ENCODE measurements at places on chromosomes 1 and 21.

DNA sequence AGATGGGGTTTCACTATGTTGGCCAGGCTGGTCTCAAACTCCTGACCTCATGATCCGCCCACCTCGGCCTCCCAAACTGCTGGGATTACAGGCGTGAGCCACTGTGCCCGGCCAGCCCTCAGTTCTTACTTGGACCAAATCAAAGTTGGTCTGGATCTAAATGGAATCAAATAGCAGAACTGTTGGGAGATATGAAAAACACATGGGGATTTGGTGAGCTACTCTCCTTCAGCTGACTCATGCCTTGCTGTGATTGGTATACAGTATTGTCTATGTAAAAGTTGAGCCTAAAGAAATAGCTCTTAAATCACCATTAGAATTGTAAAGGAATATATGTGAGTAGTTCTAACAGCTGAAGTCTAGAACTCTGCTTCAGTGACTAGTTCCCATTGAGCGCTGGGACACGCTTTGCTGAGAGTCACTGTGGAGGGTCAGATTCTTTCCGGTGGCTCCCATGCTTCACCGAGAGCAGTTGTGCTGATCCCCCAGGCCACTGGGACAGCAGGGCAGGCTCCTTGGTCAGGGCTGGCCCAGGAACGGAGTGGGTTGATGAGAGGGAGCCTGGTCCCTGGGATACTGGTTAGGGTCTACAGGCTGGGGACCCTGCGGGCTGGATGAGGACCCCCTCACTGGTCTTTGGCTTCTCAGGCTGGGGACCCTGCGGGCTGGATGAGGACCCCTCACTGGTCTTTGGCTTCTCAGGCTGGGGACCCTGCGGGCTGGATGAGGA, 14.0 kb downstream of the PKNOX1 start:
- DNase-seq, result no peak

GRCh38 chr1:214028095-214028494, 40.3 kb downstream of the PROX1 start:
- no peak for DNase-seq

DNA sequence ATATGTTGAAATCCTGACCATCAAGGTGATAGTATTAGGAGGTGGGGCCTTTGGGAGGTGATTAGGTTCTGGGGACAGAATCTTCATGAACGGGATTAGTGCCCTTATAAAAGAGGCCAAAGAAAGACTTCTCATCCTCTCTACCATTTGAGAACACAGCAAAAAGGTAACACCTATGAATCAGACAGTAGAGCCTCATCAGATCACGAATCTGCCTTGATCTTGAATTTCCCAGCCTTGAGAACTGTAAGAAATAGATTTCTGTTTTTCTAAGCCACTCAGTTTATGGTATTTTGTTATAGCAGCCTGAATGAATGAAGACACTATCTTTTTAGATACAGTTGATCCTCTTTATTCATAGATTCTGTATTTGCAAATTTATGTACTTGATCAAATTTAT, 206.9 kb upstream of the EDN2 start:
- no peak for DNase-seq

GRCh38 chr1:218357893-218358232, 12.7 kb downstream of the TGFB2 start:
- DNase-seq, result no peak

GRCh38 chr1:34406377-34406776, 229.7 kb downstream of the C1orf94 start:
- no peak for DNase-seq

- no peak for DNase-seq
Measured at GRCh38 chr1:198655459-198656121, 16.8 kb downstream of the PTPRC start.
